EH (cell line): ENCODE measurements at places on chromosomes 11 and 22.

GRCh38 chr11:76781807-76782530 lies 1.2 kb upstream of the TSKU start:
- no peak for DNase-seq

DNA sequence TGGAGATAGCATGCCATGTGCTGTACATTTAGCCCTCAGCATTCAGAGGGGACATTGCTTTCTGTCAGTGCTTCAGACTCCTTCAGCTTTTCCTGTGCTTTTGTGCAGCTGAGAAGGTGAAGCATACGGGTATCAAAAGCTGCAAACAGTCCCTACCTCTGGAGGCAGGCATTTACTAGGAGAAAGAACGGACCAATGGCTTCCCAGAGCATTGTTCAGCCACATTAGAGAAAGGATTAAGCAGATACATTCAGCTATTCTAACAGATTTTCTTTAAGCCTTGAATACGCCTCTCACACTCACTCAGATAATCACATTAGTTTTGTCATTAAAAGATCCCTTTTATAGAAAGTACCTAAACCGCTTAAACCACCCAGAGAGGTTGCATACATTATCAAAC lies 80.7 kb upstream of the FAM181B start:
- DNase-seq = no peak

GRCh38 chr11:132858223-132858622 lies 674.1 kb downstream of the OPCML start:
- peak; percentile 44 for DNase-seq

DNA sequence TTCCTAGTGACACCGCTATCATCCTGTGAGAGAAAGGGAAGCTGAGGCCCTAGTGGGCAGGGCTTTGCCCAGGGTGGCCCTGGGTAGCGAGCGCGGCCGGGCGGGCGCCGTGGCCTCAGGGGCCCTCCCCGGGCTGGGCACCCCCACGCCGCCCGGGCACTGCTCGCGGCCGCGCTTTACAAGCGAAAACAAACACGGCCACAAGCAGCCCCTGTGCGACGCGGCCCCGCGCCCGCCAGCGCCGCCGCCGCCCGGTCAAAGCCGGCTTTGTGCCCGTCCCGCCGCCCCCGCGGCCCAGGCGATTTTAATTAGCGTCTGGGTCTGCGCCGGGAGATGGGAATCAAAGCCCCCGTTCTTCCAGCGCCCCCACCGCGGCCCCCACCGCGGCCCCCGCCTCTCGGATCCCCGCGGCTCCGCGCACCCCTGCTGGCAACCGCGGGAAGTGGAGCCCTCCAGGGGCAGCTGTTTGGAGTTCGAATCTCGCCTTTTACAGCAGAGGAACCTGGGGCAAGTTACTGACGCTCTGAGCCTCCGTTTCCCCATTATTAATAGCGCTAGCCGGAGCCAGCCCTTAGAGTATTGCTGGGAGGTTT lies 47.9 kb downstream of the CHRDL2 start:
- peak; percentile 25 for DNase-seq

GRCh38 chr22:36938028-36938425 lies 24.6 kb downstream of the CSF2RB start:
- no peak for DNase-seq
